ENCODE measurements at places on chromosomes 11 and 22. TPM values are rescaled to one million over a fixed set of nuclear protein-coding genes. Genes with fewer than 3 reads are reported as not detected.

Gene NF2
- polyA plus RNA-seq = 43.8 TPM

Gene HNRNPUL2
- polyA plus RNA-seq = 31.0 TPM

Gene OR4C16
- polyA plus RNA-seq = not detected

Gene KDM4E
- polyA plus RNA-seq = not detected

Gene BEST1
- 0.30 TPM for polyA plus RNA-seq

Gene OR5A1
- not detected for polyA plus RNA-seq

Gene A4GALT
- polyA plus RNA-seq = 5.2 TPM

GRCh38 chr11:7579361-7579791 is 65.6 kb downstream of the PPFIBP2 start:
- DNase-seq = no peak

GRCh38 chr11:77438487-77438886 is 35.4 kb downstream of the PAK1 start:
- DNase-seq = no peak

DNA sequence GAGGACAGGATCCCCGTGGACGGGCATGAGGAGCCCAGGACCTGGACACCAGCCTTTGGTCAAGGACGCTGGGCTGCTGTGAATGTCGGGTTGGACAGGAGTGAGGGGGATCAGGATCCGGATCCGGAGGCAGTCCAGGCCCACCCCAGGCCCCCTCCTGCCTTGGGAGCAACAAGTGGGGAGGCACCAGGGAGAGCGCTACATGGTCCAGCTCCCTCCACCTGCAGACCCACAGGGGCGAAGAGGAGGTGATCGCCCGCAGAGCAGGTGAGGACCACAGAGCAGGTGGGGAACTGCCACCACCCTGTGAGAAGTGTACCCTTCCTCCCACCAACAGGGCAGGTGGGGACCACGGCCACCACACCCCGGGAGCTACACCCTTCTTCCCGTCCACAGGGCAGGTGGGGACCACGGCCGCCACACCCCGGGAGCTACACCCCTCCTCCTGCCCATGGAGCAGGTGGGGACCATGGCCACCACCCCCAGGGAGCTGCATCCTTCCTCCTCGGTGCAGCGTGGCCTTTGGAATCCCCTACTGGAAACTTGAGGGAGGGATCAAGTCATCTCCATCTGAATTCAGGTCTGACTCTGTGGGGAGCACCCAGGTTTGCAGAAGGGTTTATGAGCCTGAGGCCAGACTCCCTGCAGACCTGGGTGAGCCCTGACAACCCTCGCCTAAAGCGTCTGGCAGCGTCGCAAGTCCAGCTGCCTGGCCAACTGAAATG is 141.0 kb downstream of the BRD1 start:
- DNase-seq = no peak

DNA sequence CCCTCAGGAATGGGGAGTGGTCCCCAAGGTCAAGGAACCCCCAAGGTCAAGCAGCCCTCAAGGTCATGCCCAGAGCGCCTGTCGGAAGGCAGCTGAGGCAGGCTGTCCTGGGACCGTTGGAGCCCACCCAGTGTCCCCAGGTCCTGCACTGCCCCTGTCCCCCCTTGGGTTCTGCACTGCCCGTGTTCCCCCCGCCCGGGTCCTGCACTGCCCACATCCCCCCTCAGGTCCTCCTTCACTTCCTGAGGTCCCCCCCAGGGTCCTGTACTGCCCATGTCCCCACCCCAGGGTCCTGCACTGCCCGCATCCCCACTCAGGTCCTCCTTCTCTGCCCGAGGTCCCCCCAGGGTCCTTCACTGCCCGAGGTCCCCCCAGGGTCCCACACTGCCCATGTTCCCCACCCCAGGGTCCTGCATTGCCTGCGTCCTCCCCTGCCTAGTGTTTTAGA is 1073.0 kb downstream of the BRD1 start:
- DNase-seq = no peak

- no peak for DNase-seq
Measured at GRCh38 chr11:6611092-6611962, 689 bp downstream of the TAF10 start.

DNA sequence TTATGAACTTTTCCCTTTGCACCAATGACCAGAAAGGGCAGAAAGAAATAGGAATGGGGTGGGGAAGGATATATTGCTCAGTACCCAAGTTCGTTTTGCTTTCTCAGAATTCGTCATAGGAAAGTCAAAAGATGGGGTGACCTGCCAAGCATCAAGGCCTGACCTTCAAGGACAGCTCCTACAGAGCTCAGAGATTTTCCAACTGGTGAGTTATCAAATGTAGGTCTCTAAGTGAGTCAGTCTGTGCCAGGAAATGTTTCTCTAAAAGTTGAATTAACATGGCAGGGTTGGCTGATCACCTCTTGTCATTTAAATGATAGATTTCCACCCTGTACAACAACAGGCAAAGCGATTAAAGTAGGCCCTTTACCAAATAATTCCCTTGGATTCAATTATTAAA is 307.2 kb downstream of the CADM1 start:
- no peak for DNase-seq

DNA sequence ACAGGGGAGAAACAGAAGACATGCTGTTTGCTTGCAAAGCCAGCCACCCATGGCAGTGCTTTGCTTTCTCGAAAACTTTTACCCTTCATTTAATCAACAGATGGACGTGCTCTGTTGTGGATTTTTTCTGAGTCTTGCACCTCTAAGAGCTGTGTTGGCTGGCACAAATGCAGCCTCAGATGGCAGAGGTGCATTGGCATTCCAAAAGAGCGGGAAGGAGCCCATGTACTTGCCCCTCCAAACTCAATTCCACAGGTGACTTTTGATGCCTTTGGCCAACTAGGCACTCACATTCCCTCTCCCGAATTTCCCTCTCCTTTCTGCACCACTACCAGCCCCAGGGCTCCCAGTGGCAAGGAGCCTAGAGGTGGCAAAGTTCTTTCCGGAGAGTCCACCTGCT is 1.2 kb downstream of the KIRREL3 start:
- DNase-seq = no peak

GRCh38 chr11:93700830-93701229 is 39.3 kb downstream of the CEP295 start:
- no peak for DNase-seq
